ENCODE measurements at places on chromosomes 13 and 19.

GRCh38 chr13:34862311-34862710 is 79.8 kb upstream of the NBEA start:
- no peak for DNase-seq

- DNase-seq = no peak
Observed at GRCh38 chr19:7515110-7515644, 726 bp upstream of the ZNF358 start.

GRCh38 chr13:99506634-99507033 is 5.4 kb downstream of the TM9SF2 start:
- no peak for DNase-seq

GRCh38 chr19:13024126-13024950 is 29.1 kb downstream of the NFIX start:
- no peak for DNase-seq

DNA sequence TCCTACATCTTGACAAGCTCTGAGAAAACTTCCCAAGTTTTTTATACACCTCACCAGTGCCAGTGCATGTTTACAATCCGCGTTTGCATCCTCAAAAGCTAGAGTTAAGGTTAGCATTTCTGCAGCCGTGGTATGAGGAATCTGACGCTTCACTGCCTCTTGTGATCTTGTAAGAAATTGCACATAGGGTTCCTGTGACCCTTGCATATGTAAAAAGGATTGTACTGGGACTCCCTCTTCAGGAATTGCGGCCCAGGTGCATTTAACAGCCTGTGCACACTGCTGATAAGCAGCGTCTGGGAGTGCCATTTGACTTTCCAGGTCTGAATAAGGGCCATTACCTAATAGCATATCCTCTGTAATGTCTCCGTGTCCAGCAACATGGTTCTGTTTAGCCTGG is 15.3 kb downstream of the FPR3 start:
- no peak for DNase-seq

GRCh38 chr13:35530147-35530546 is 53.7 kb upstream of the MAB21L1 start:
- DNase-seq = no peak

DNA sequence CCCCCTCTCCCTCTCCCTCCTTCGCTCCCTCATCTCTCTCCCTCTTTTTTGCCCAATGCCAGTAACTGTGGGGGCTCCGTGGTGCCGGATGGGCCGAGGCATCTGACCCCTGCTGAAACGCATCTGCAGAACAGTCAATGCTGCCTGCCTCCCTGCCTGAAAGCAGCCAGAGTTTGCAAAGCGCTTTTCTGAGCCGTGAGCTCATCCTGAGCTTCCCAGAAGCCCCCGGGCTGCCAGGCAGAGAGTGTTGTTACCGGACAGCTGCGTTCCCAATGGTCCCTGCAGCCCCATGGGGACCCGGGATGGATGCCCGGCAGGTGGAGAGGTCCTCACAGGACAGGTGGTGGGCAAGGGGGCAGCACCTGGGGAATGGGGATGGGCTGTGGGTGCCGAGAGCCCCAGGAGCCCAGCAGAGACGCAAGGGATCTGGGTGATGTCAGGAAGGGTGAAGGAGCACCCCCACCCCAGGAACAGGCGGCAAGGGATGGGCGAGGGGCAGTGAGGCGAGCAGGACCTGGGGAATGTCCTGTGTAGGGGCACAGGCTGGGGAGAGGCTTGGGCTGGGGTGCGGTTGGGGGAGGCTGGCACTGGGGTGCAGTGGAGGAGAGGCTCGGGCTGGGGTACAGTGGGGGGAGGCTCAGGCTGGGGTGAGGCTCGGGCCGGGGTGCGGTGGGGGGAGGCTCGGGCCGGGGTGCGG is 33.0 kb downstream of the GPX4 start:
- DNase-seq = peak; percentile 59

- DNase-seq = no peak
Observed at GRCh38 chr13:99064624-99065234, 86.9 kb upstream of the DOCK9 start.

- DNase-seq = no peak
Observed at GRCh38 chr13:96519380-96519779, 429.5 kb downstream of the HS6ST3 start.

- no peak for DNase-seq
Observed at GRCh38 chr19:48994035-48994386, 324 bp downstream of the RUVBL2 start.

DNA sequence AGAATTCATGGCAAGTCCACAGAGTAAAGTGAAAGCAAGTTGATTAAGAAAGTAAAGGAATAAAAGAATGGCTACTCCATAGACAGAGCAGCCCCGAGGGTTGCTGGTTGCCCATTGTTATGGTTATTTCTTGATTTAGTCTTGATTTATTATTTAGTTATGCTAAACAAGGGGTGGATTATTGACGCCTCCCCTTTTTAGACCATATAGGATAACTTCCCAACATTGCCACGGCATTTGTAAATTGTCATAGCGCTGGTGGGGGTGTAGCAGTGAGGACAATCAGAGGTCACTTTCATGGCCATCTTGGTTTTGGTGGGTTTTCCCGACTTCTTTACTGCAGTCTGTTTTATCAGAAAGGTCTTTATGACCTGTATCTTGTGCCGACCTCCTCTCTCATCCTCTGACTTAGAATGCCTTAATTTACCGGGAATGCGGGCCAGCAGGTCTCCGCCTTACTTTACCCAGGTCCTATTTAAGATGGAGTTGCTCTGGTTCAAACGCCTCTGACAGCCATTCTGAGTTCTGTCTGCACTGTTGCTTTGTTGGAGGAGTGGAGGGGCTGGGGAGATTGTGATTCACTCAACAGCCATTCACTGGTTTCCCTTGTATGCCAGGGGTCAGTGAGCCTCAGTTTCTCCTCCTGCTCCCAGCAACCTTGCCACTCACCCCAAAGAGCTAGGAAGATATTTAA is 27.6 kb downstream of the HPN start:
- no peak for DNase-seq

- no peak for DNase-seq
Observed at GRCh38 chr13:32852526-32852925, 163.7 kb upstream of the KL start.

DNA sequence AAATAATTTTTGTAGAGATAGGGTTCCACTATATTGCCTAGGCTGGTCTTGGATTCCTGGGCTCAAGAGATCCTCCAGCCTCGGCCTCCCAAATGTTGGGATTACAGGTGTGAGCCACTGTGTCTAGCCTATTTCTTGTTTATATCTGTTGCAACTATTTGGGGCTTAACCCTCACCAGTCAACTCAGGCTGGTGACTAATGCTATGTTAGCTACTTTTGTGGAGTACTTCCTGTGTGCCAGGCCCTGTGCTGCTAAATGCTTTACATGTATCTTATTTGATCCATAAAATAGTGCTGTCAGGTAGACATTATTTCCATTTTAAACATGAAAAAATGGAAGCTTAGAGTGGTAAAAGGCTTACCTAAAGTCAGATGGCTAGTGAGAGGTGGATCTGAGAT is 13.8 kb downstream of the CEACAM1 start:
- DNase-seq = no peak

GRCh38 chr13:35979361-35979951 is 151.7 kb downstream of the DCLK1 start:
- no peak for DNase-seq

DNA sequence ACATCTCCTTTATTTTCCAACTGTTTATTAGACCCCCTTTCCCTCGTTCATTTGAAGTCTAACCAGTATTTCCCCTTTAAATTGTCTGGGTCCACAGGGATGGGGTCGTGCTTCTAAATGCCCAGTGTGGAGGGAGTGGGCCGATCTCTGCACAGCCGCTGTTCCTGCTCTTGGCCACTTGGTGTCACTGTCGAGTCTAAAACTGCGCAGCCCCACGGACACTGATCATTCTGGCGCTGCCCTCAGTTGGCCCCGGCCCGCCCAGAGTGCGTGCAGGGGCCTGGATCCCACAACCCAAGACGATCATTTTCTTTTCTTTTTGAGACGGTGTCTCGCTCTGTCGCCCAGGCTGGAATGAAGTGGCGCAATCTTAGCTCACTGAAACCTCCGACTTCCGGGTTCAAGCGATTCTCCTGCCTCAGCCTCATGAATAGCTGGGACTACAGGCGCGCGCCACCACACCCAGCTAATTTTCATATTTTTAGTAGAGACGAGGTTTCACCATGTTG is 12.0 kb downstream of the WDR88 start:
- DNase-seq = peak; percentile 39

- DNase-seq = no peak
Observed at GRCh38 chr13:100209857-100210825, 121.2 kb downstream of the PCCA start.

DNA sequence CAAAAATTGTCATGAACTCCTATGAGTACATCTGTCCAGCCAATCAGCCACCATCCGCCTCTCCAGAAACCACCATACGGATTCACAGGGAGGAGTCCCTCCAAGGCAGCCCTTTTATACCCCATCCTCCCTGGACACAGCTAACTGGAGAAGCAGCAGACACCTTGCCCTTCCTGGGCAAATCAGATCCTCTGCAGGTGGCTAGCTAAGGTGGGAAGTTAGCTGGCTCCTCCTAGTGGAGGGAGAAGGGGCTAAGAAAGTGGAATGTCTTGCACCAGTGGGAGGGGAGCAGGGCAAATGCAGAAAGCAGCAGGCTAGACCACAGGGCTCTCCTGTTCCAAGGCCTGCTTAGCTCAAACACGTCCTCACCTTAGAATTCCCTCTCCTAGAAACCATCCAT is 46.2 kb upstream of the UQCRFS1 start:
- no peak for DNase-seq

GRCh38 chr13:37109051-37109678 is 3.7 kb upstream of the CSNK1A1L start:
- DNase-seq = peak; percentile 18

GRCh38 chr13:95160112-95160906 is 140.9 kb downstream of the ABCC4 start:
- DNase-seq = no peak

DNA sequence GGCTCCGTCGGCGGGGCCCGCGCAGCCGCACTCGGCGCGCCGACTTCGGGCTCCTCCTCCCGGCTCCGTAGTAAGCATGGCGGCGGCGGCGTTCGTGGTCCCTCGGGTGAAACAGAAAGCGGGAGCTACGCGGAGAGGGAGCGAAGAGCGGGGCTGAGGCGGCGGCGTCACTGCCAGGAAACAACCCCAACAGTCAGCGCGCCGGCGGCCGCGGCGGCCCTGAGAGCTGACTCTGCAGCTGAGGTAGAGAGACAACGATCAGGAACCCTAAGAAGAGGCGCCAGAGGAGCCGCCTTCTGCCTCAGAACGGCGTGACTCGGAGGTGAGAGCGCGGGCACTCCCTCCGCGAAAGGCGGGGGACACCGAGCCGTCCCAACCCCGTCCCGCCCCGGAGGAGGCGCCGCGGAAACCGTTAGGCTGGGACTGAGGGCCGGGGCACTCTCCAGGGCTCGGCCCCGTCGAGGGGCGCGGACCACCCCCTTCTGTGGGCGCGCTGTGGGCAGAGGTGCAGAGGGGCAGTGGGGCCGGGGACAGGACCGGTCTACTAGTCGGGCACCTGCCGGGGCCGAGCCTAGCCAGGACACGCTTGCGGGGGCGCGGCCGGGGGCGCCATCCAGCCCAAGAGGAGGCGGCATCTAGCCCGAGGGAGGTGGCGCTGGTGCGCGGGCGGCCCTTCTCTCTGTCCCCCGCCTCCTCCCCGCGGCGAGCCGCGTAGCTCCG is at the start of gene FNDC3A:
TSS of gene FNDC3A (plus strand) at position 57 of the 720 bp plus-strand sequence. CDS start 30,279 bp downstream, outside the sequence.
- peak; percentile 82 for DNase-seq

DNA sequence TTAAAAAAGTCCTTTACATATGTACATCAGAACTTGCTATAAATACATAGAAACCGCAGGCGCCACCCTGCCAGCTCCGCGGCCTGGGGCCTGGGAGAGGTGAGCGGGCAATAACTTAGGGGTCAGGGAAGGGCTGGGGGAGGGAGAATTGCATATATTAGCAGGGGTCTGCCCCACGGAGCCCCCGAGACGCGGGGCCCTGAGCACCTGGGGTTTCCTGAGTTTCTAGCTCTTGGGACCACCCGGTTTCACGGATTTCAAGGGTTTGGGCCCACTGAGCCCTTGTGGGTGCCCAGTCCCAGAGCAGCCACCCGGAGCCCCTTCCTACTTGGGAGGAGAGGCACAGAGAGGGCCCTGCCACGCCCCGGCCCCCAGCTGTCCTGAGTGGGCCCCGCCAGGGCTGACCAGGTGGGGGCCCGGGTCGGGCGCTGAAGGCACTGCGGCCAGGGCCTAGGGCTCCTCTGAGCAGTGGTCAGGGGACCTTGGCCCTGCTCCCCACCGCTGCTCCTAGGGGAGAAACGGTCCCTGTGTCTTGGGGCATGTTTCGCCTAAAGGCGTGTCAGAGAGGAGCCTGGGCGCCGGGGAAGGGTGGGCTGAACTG is 4.0 kb downstream of the GPX4 start:
- no peak for DNase-seq

- DNase-seq = peak; percentile 47
Observed at GRCh38 chr13:80473695-80474094, 132.8 kb upstream of the SPRY2 start.

GRCh38 chr19:18898081-18898606 is 2.2 kb upstream of the CERS1 start:
- no peak for DNase-seq

DNA sequence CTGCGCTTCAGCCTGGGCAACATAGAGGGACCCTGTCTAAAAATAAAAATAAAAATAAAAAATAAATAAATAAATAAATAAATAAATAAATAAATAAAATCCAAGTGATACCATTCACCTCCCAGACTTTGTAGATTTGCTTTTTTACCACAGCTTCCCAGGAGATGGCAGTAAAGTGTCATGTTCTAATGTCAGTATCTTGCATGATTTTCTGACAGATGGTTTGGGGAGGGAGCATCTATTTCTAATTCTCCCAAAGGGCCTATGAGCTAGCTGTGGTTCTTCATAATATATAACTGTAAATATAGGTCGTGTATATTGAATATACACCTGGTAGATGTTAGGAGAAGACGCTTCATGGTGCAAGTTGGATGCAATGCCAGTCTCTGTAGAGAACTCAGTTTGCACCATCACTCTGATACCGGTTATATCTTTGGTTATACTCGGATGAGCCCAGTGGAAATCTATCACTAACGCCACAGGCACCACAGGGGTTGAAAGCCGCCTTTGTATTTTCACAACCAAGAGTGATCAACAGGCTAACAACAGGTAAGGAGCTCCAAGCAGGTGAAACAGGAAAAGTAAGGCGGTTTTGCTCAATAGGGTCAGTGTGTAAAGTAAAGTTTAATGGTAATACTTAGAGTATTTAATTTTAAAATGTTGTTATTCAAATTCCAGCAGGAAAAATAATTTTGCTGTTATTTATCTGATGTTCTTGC is 13.9 kb downstream of the APLP1 start:
- peak; percentile 34 for DNase-seq

DNA sequence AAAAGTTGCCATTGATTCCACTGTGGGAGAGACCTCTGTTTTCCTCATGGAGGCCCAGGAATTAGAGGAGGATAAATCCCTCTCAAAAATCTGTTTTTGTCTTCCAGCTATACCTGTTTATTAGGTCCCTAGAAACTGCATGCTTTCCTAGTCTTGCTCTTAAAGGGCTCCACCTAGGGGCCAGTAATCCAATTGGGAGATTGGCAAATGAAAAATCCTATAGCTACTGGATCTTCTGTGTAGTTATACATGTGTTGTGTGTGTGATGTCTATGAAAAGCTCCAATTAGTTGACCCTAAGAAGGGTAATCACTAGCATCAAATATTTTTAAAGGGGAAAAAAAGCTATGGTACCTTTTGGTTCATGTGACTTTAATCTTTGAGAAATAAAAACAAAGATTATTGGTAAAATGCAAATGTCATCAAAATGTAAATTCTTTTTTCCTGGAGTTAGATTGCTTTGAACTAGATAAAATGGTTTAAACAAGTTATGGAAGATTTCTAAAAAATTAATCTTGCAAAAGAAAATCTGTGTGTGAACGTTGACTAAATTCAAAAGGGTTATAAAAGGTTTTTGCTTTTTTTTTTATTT is 63.4 kb upstream of the C1QTNF9B start:
- DNase-seq = peak; percentile 21

GRCh38 chr13:111883571-111884343 is 183.2 kb upstream of the SOX1 start:
- no peak for DNase-seq

GRCh38 chr13:75432045-75432444 is 49.9 kb downstream of the TBC1D4 start:
- no peak for DNase-seq

All from SHP77 (cell line).